ENCODE measurements at places on chromosomes 13 and 19. TPM values are rescaled to one million over a fixed set of nuclear protein-coding genes. Genes with fewer than 3 reads are reported as not detected.

DNA sequence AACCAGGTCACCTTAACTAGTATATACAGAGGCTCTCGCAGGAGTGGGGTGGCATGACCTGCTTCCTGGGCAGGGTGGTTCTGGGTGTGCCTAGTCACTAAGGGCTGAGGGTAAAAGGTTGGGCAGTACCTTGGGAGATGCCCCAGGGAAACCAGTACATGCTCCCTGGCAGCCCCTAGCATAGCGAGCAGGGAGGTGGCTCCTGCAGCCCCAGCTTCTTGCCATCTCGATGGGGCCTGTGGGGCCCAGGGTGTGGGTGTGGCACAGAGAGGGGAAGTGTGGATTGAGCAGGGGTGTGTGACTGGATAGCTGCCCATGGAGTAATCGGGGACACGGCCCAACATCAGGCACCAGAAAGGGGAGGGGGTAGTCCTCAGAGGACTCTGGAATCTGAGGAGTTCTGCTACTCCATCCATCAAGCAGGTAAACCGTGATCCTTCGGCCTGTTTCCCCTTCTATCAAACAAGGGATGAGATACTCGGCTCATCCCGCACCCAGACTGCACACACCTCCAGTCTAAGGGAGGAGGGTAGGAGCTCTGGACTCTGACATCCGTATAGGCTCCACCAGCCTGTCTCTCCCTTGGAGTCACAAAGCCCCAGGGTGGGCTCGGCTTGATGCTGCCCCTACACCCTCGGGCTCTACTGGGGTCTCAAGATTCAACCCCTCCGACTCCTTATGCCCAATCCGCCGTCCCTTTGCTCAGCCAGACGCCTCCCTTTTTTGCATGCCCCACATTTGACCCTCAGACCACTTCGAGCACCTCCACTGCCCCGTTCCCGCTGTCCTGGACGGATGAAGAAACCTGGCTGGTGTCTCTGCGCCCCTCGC, 1.1 kb downstream of the ZBTB45 start:
- DNase-seq = no peak

- DNase-seq = no peak
These were observed 1399.2 kb upstream of the ATXN8OS start for GRCh38 chr13:68708336-68708908.

- peak; percentile 84 for DNase-seq
These were observed 59.5 kb downstream of the SLC7A1 start for GRCh38 chr13:29535663-29536655.

GRCh38 chr13:58018020-58018419, 386.5 kb downstream of the PCDH17 start:
- no peak for DNase-seq

GRCh38 chr13:84136582-84136981, 254.3 kb upstream of the SLITRK1 start:
- no peak for DNase-seq

DNA sequence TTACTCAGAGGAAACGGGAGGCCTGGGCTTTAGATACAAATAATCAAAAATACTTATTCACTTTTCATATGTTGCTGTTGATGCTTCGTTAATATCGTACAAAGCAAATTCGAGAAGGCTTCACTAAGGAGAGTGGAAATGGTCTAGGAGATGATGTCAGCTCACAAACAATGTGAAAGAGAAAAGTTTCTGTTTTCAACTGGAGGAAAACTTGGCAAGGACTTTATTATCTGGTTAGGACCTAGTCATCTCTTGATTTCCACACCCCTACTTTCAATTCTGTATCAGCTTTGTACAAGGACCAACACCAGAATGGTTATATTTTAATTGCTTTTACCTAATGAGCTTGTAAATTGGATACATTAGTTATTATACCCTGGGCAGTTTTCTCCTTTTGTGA, 88.0 kb downstream of the SLC10A2 start:
- no peak for DNase-seq

DNA sequence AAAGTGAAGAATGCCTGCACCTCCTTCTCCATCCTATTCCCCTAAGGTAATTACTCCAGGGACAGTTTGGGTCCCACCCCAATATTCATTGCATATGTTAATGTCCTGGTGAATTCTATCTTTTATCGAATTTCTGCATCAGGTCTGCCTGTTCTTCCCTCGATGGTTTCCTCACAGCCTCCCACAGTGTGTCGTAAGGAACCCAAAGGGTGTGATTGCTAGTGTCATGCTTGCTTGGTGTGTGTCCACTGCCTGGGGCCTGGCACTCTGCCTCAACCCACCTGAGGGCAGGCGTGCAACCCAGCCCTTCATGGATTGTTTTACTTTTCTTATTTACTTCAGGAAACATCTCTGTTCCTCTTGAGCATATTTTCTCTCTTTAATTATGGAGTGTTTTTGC, 60.2 kb upstream of the CYSLTR2 start:
- no peak for DNase-seq

DNA sequence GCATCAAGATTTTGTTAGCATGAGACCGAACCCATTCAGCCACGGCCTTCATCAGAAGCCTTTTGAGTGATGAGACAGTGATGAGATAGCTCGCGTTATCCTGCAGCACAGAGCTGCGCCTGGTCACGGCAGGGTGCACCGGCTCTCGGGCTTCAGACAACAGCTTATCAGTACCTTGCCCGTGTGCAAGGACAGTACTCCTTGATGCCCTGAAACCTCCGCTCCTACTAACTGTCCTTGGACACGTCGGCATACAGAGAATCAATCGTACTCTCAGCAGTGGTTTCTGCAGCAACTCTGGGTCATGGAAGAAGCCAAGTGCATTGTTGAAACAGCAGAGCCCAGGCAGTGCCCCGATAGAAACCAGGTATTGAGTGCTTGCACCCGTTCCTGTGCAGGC, 40.7 kb downstream of the IRS2 start:
- no peak for DNase-seq

DNA sequence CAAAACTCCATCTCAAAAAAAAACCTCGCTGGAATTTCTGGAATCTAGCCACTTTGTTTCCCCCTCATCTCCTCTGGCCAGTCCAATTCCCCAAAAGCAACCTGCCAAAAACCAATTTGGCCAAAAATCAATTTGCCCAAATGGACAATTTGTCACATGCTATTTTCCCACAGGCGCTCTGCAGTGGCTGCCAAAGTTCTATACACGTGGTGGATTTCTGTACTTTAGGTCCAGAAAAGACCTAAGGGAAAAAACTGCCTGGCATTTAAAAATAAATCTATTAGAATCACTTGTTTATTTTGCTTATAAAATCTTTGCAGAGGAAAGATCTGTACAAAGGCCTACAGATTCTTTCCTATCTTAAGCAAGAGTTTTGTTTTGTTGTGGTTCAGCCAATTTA, 79.4 kb downstream of the MAP4K1 start:
- no peak for DNase-seq

- DNase-seq = no peak
These were observed 1.3 kb downstream of the CDX2 start for GRCh38 chr13:27967736-27968315.

DNA sequence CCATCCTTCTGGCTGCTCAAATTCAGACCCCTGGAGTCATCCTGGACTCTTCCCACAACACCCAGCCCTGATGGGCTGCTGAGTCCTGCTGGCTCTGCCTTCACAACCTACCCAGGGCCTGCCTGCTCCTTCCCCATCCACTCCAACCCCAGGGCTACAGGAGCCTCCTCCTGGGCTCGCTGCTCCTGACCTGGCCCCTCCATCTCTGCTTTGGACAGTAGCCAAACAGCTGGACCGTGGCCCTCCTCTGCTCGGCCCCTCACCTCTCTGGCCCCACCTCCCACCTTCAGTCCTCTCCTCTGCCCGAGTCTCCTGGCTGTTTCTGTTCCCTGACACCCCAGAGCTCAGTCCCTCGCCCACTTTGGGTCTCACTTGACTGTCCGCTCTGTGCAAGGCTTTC, 66.7 kb downstream of the CEBPG start:
- DNase-seq = no peak

The RASAL3 gene
- 14.4 TPM for total RNA-seq

The IGFL3 gene
- not detected for total RNA-seq

The PDX1 gene
- total RNA-seq = not detected

The ZNF554 gene
- total RNA-seq = 3.9 TPM
